Kidney (tissue), 22 donors: ENCODE measurements at places on chromosomes 5 and 9. TPM values are rescaled to one million over a fixed set of nuclear protein-coding genes. Genes with fewer than 3 reads are reported as not detected.
A peak's percentile ranks its signal among the peaks of the same experiment; 100 is the strongest.

LCP2 gene
- total RNA-seq, result 48.8 TPM

GRCh38 chr5:134149571-134150303 lies 27.0 kb downstream of the SKP1 start:
- no peak for DNase-seq

CER1 gene
- not detected for total RNA-seq

DNA sequence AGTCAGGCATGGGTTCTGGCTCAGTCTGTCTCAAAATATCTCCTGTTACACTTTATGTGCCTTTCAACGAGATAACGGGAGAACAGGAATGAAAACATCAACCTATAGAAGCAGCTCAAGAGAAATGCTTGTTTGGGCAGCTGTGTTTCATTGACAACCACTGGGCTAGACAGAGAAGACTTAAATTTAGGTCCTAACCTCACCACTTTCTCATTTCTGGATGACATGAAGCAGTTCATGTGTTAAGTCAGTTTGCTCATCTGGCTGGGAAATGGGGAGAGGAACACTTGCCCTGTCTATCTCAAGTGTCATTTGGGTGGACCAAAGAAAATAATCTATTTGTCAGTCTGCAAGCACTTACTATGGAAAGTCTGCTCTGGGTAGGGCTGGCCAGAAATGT lies 66.7 kb upstream of the PCA3 start:
- no peak for DNase-seq

TAF1L gene
- not detected for total RNA-seq

DNA sequence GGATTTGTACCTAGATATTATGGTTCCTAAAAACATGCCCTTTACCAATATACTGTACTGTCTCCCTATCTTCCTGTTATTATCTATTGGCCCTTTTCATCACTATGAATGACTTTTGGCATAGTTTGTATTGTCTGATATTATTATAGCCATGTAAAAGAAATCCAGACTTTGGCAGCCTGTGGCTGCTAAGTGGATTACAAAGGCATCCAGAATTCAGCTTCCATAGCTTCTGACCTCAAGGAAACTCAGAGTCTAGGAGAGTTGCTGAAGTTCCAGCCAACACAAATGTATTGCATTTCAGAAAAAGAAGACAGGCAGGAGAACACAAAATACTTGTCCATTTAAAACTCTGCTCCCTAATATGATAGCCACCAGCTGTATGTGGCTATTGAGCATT lies 319.2 kb upstream of the MPDZ start:
- no peak for DNase-seq

DNA sequence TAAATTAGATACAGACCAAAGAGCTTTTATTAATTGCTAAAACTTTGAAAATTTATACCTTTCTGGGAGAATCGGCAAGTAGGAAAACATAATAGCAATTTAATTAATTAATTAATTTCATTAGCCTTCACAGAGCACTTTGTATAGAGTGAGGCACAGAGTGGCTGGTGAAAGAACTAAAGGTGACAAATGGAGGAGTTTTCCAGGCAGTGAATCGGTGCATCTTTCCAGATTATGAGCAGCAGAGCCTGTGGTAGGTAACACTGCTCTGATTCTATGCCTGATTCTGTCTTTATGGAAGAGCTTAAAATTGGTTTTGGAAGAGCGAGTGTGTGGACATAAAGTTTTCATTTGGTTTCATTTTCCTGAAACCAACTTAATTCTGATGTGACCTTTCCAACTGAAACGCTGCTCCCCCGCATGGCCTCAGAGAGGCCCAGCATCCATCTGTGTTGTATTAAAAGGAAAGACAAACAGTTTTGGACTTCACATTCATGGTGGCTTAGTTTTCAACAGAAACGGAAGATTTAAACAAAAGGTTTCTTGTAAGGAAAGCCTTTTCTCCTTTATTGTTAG lies 188.9 kb upstream of the RPS23 start:
- DNase-seq, result no peak

GRCh38 chr5:138354926-138355378 lies 2.5 kb downstream of the KDM3B start:
- no peak for DNase-seq

DNA sequence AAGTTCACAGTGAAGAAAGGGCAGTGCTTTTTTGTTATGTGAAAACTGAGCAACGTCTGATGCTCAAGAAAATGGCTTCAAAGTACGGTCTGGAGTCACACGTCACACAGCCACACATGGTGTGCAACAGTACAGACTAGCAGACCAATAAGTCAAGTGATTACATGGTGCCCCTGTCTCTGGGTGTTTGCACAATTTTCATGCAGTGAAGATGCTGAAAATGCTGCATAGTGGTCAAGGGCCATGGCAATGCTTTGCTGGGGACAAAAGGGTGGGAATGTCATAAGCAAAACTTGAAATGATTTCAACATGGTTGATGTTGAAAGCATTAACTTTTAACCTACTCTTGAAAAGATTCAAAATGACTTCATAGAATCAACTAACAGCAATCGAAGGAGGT lies 231.2 kb downstream of the EBF1 start:
- DNase-seq, result no peak

DNA sequence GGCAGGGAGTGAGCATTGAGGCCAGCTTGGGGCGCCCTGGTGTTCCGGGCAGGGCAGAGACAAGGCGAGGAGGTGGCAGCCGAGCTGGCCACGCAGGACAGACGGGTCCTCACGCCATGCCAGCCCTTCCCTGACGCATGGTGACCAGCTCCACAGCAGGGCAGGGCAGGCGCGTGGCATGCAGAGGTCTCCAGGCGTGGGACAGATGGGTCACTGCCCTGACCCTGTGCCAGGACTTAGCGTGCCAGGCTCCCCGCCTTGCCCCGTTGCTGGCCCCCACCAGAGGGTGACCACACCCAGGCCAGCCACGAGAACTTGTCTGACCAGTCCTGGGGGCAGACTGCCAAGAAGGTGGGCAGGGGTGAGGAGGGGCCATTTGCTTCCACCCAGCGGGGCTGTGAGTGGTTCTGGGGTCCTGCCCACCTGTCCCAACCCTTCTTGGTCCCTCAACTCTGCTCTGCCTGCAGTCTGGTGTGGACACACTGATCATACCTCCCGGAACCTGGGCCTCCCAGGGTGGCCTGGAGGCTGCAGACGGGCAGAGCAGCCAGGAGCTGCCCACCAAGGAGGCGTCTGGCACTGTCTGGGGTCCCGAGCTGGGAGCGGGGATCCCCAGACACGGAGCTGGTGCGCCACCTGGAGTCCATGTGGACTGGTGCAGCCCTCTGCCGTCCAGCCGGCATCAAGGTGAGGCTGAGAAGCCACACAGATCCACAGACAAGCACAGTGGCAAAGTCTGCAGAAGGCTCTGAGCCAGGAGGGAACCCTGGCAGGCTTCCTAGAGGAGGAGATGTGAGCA lies at the start of gene RNF224:
Gene RNF224 (plus strand): TSS at position 449 of the 799 bp plus-strand sequence. CDS start 834 bp downstream, outside the sequence.
- peak; percentile 97 for DNase-seq

DNA sequence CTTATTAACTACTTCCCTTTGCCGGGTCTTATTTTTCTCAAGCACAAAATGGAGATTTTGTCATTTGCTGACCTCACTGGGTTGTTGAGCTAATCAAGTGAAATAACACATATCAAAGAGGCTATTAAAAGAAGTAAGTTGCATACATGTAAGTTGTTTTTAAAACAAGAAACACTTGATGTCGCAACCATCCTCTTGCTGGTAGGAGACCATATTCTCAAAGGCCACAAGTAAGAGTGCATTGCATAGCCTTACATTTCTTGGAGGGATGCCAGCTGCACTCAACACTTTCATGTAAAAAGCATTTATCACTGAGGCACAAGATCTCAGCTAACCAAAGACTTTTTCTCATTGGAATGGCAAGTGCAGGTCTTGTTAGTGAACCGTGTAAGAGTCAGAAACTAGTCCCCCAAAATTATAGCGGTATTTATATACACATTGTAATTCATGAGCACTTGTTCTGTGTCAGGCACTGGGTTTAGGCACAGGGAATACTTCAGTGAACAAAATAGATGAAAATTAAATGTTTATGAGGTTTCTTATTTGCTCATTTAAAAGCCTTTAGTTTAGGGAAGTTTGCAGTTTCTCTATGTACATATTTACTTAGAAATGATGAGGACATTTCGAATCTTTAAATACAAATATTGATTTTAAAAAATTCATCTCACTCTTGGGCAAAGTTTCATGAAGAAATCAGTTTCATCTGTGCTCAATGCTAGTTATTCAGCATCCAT lies 72.0 kb downstream of the ZFAND5 start:
- DNase-seq, result peak; percentile 64

GRCh38 chr9:38288502-38288901 lies 104.0 kb upstream of the ALDH1B1 start:
- DNase-seq, result peak; percentile 15
